Hematopoietic multipotent progenitor cell treated with erythropoietin and hydrocortisone succinate and interleukin-3 and kit ligand, for 4 days (in vitro differentiated cells): ENCODE measurements at places on chromosomes 4 and X.

DNA sequence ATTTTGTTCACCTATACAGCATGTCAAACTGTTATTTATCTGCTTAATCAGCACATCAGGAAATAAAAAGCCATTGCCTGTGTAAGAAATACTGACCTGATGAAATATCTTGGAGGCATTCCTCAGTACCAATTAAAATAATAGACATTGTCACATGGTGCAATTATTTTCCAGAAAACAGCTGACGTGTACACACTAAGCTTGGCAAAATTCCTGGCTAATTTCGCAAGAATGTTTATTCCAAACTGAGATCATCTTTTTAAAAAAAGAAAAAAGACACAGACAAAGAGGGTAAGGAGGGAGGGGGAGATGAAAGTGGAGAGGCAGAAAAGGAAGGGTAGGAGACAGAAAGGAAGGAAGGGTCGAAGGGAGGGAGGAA lies 61.9 kb upstream of the NFKB1 start:
- DNase-seq, result no peak

- DNase-seq, result no peak
Measured at GRCh38 chr4:74032064-74032463, 6.4 kb downstream of the CXCL3 start.

DNA sequence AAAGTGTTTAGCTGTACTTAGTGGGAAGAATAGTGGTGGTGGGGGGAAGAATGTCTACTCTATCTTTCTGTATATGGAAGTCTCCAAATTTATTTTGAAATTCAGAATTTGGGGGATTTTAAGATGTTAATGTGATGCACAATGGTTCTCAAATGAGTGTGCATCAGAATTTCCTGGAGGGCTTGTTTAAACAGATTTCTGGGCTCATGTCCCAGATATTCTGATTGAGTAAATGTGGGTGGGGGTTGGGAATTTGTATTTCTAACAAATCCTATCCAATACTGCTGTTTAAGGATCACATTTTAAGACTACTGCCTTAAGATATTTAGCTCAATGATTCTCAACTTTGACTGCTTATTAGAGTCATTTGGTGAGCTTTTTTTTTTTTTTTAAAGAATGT lies 15.1 kb upstream of the INTS6L start:
- DNase-seq, result no peak

- no peak for DNase-seq
Measured at GRCh38 chrX:46584736-46585135, 11.2 kb downstream of the CHST7 start.

- DNase-seq, result no peak
Measured at GRCh38 chrX:96722781-96723180, 38.1 kb downstream of the DIAPH2 start.

- DNase-seq, result peak; percentile 95
Measured at GRCh38 chr4:86359944-86360478, at the start of gene MAPK10. Gene MAPK10 (minus strand): TSS chr4:86360053.

DNA sequence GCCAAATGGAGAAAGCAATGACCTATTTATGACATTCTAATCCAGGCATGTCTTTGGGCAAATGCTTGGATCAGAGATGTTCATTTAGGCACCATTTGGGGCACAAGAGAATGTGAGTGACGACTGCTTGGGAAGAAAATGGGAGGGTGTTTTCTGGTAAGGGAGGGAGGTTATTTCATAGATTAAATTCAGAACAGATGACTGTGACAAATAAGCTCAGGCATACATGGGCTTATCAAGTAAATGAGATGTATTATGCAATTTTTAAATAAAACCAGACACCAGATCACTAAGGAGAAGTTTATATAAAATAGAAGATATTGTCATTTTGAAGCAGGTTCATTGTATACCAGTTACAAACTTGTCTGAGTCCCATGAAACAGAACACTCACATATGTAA lies 71.4 kb upstream of the UGT8 start:
- no peak for DNase-seq

GRCh38 chr4:73309211-73309610 lies 50.6 kb upstream of the ANKRD17 start:
- no peak for DNase-seq

DNA sequence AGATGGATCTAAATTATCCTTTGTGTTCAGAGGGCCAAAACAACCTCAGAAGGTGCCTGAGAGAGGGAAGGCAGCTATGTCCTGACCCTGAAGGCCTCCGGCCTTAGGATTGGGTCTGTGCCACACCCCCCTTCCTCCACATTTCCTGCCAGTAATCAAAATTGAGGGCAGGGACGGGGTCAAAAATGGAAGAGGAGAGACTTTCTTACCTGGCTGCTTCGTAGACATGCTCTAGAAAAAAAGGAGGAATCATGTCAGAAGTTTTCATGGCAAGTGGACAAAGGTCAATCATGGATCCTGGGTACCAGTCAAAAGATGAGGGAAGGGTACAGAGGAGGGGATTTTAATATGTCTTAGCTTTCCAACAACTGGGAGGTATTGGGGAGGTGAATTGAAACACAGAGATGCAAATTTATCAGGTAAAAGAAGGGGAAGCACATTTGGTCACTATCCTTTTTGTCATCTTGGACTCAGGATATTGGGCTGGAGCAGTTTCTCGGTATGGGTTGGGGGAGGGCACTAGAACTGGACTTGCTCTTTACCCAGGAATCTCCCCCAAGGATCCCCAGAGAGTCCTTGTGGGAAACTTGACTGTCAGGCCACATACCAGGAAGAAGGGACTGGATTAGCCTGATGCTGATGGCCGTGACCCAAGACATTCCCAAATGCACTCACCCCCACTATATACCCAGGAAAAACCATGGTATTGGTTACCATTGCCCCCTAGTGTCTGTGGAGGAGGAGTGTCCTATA lies 17.1 kb downstream of the VSIG4 start:
- peak; percentile 71 for DNase-seq

DNA sequence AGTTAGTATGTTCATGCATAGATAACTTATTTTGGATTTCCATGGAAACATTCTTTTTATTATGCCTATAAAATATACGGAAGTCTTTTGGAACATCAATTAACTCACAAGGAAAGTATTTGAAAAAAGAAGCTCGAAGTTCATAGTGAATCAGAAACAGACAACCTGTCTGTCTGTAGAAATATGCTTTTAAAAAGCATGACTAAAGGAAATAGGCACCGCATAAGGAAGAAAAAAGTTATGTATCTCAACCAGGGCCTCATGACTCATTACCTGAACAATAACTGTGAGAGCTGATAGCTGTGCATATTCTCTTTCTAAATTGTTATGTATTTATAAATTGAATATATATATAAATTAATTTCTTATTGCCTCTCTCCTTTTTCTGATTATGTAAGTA lies 324.1 kb downstream of the TLL1 start:
- DNase-seq, result no peak

GRCh38 chrX:47611489-47611888 lies 8.2 kb downstream of the SYN1 start:
- DNase-seq, result no peak

DNA sequence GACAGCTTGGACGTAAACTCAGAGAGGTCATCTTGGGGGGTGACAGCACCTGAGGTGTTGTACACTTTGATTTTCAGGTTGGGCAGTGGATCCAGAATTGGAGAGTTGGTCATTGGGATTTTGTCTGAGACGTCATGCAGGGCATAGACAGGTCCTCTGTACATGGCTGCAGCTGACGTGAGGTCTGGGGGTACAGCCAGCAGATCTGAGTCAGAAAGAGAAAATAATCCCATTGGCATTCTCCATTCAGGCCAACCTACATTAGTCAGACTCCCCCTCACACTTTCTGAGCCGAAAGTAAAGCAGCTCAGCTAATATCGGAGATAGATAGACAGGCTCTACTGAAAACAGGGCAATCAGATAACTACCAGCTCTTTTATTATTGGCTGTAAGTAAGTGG lies 329.7 kb downstream of the UNC5C start:
- no peak for DNase-seq

DNA sequence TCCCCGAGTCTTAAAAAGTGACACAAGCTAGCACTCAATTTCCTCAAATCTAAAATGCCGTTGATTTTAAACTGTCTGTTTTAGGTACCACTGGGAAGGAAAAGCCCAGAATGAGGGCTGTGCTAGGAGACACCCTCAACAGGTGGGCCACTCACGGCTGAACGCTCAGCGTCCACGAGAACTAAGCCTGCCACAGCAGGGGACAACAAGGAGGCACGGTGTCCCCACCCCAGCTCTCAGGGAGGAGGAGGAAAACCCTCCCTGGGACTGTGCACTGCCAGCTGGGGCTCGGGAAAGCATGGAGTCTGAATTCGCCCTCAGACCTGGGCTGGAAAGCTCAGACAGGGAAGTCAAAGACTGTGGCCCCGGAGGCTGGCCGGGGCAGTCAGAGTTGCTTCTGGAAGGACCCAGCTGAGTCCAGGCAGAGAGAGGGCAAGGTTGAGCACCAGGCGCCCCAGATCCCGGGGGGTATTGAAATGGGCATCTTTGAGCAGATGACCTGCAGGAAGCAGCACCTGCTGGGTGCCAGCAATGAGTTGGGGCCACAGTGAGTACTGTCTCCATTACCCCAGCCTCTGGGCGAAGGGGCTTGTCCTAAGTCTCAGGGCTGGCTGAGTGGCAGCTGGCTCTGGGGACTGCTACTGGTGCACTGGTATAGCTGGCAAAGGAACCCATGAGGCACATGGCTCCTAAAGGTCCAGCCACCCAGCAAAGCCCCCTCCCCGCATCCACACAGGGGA lies 769 bp upstream of the CPZ start:
- DNase-seq, result no peak

- peak; percentile 29 for DNase-seq
Measured at GRCh38 chr4:17112292-17112659, 213.8 kb upstream of the LDB2 start.

GRCh38 chrX:94053575-94053974 lies 379.6 kb downstream of the FAM133A start:
- DNase-seq, result no peak

DNA sequence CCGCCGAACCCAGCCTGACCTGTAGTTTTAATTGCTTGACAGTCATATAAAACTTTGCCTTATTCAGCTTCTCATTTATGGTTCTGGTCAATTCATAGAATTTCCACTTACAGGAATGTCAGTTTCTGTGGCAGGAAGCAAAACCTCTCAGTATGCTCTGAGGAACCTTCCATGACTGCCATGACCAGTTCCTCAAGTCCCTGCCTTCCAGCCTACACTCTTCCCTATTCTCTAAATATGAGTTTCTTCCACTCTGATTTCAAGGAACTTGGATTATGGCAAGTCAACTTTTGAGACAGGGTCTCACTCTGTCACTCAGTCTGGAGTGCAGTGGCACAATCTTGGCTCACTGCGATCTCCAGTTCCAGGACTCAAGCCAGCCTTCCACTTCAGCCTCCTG lies 26.0 kb upstream of the NSUN7 start:
- DNase-seq, result no peak

GRCh38 chr4:96827086-96827485 lies 987.2 kb downstream of the PDHA2 start:
- no peak for DNase-seq

DNA sequence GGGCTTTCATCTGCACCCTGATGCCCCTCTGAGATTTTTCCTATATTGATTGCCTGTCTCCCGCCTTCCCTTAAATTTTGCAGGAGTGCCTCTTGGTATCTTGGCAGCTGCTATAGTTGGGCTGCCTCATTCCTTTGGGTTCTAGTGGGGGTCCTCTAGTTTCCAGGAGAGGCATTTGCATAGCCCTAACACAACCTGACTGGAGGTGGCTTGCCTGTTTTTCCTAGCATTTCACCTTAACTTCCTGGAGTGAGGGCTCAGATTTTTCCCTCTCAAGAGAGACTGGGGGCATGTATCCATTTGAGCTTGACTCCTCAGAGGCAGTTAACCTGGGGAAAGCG lies 46.0 kb downstream of the UGT2A3 start:
- DNase-seq, result no peak

DNA sequence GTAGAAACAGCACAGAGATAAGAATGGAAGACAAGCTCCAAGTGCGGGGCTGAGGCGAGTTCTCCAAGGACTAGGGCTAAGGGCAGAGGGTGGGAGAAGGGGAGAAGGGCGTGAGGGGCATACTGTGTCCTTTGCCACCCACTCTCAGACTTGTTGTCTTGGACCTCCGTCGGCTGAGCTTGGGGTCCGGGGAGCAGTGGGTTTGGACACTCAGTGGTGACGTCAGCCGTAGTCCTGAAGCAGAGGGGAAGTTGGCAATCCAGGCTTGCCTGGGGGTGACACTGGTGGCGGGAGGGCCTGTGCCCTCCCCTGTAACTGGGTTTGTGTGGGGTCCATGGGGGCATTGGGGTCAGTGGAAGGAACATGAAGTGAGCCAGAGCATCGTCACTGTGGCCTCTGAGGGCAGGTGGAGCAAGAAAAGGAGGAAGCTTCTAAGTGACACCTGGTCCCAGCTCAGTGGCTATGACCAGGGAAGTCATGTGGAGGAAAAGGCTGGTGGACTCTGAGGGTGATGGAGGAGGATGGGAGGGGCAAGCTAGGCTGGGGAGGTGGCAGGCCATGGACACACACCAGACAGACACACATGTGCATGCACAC lies 17.6 kb downstream of the CD99 start:
- peak; percentile 59 for DNase-seq

DNA sequence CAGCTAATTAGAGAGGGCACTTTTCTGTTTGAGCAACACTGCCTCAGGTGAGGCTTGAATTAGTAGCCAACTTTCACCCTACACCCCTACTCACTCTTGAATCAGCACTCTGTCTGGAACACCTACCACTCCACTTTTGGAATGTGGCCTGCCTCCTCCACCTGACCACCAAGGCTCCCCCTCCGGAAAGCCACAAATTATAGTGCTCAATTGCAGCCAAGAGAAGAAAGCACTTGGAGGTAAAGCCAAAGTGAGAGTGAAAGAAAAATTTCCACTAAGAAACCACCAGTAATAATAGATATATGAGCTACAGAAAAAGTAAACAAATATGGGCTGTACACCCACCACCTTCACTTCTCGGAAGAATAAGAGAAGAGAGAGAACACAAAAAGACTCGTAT lies 41.1 kb downstream of the PPP3CA start:
- no peak for DNase-seq

DNA sequence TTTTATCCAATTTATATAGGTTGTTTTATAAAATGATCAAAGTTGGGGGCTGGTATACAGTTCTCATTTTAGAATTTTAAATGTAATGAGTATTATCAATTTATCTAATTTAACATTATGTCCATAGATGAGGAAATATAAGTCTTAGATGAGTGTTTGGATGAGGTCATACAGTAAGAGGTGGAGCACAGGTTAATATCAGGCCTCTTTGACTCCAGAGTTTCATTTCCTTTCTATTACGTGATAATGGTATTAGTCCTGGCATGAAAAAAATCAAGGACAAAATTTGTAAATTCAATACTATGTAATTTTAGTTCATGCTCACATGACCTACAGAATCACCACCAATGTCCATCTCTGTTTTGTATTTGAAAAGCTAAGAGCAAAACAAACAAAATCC lies 269.8 kb downstream of the FSTL5 start:
- no peak for DNase-seq

GRCh38 chr4:7236847-7237246 lies 44.5 kb downstream of the SORCS2 start:
- DNase-seq, result no peak

- DNase-seq, result peak; percentile 59
Measured at GRCh38 chr4:1026115-1026514, 14.7 kb downstream of the FGFRL1 start.
